Fibroblast of lung (primary cell): ENCODE measurements at places on chromosomes 6 and 20.

- peak; percentile 86 for DNase-seq
Observed at GRCh38 chr6:11212664-11213063, 19.8 kb downstream of the NEDD9 start.

GRCh38 chr6:89007209-89008000 lies 44.0 kb upstream of the RNGTT start:
- DNase-seq = peak; percentile 74

GRCh38 chr20:37680420-37680819 lies 13.4 kb upstream of the CTNNBL1 start:
- peak; percentile 8 for DNase-seq

GRCh38 chr20:57493091-57493615 lies 31.8 kb downstream of the CTCFL start:
- DNase-seq = no peak

GRCh38 chr6:74731204-74731603 lies 474.6 kb downstream of the COL12A1 start:
- peak; percentile 11 for DNase-seq

DNA sequence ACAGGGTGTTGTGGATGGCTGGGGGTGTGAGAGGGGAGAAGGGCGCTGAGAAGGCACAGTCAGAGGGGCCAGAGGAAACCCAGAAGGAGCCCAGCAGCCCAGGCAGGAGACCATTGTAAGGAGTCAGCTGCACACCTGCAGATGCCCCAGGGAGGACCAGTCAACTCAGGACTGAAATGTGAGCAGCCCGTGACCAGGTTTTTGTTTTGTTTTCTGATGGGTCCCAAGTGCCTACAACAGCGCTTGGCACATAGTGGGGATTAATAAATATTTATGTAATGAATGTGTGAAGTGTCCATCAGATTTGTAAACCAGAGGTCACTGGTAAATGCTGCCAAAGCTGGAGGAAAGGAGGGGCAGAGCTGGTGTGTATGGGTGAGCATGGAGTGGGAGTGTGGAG lies 30.2 kb downstream of the TRAM2 start:
- DNase-seq = no peak

DNA sequence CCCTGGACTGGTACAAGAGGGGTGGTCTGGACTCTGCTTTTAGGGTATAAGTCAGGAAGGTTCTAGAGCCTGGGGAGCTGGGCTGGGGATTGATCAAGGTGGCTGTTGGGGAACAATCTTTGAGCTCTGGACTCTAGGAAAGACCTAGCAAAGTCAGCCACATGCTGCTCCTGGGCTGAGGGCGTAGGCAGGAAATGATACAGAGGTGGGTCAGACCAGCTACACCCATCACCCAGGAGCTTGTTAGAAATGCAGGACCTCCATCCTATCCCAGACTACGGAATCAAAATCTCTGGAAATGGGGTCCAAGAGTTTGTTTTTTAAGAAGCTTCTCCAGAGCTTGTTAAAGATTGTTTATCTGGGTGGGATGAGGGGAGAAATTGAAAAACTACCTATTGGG lies 9.4 kb downstream of the ADTRP start:
- DNase-seq = no peak

DNA sequence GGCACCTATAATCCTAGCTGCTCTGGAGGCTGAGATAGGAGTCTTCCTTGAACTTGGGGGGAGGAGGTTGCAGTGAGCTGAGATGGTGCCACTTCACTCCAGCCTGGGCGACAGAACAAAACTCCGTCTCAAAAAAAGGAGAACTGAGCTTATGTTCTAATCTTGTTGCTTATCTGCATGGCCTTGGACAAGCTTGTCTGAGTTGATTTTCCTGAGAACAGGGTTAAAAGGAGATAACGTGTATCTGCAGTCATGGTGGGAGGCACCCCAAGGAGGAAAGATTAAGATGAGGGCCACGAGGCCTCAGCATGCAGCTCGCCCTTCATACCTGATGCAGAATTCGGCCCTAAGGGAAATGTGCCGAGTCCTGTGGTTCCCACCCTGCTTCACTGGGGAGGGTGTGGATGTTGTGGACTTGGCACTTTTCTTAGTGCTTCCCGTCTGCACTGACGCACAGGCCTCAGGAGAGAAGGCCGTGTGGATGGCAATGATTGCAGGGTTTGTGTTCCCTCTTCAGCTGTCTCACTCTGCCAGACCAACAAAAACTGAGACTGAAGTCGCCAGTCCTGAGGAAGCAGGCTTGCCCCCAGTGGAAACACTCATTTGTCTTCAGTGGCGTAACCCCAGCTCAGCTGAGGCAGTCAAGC lies 56.3 kb downstream of the EZR start:
- no peak for DNase-seq

DNA sequence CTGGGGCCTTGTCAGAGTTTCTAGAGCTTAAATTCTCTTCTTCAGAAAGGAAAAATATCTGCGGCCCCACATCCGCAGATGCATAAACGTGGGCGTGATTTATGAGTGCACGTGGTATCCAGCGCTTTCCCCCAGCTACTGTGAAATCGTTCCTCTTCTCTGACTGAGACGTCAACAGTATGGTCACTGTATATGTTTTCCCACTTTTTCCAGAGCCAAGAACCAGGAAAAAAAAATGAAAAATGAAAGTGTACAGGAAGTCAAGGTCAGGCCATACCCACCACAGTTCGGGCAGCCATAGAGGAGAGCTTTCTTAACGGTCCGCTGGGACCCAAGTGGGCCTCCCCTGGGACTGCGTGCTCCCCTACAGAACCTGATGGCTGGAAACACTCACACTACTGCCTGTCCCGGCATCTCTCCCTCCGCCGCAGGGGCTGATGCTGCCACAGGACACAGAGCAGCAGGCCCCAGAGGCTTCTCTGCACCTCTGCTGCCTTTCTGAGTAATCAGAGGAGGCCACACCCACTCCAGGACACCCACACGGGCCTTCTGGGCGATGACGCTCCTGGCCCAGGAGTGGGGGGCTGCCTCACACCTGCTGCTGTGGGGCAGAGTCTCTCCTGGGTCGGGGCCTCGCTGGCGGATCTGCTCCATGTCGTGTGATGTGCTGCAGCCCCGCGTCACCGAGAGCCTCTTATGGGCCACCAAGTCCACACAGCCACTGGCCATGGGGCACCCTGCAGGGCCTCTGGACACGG lies 16.4 kb upstream of the STX16 start:
- DNase-seq = peak; percentile 89

GRCh38 chr20:46021361-46022359 lies 7.4 kb upstream of the SLC12A5 start:
- DNase-seq = no peak

- peak; percentile 53 for DNase-seq
Observed at GRCh38 chr6:109526905-109527628, 44.0 kb upstream of the ZBTB24 start.

DNA sequence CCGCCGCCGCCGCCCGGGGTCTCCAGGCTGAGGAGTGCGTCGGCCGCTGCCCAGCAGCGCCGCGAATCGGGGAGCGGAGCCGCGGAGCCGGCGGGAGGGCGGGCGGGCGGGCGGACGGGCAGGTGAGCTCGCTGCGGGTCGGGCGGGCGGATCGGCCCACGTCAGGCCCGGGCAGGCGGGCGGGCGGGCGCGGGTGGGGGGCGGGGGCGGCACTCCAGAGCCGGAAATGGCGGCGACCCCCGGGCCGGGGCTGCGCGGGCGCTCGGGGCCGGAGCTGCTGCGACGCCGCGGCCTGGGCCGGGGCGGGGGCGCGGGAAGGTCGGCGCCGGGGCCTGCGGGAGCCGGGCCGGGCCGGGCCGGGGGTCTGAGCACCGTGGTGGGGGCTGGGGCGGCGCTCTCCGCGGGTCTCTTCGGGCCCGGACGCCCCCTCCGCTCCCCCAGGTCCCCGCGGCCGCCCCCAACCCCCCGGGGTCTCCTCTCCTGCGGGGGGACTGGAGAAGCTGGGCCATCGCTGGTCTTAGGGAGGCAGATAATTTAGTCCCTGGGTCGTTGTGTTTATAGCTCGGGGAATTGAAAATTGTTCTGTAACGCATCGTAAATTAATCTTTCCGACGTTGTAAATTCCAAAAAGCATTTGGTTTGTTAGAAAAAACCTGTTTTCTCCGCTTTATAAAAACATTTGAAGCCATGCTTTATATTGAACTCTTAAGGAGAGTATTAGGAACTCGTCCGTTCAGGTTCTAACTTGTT lies 451 bp downstream of the DNAJC5 start:
- DNase-seq = no peak

DNA sequence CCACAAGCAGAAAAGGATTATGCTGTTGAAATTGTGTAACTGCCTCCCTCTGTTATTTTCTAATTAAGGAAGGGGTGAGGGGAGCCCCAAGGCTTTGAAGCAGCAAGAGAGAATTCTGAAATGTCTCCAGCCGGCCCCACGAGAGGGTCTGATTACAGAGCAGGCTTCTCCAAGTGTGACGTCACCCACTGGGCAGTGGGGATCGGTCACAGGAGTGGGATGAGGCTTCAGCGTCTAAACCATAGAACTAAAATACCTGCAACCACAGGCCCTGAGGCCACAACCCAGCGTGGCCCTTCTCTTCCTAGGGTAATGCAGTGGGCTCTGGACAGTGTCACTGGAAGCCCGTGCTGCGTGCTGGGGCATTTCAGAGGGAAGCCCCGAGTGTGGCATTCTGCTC lies 38.6 kb upstream of the APCDD1L start:
- DNase-seq = peak; percentile 61

DNA sequence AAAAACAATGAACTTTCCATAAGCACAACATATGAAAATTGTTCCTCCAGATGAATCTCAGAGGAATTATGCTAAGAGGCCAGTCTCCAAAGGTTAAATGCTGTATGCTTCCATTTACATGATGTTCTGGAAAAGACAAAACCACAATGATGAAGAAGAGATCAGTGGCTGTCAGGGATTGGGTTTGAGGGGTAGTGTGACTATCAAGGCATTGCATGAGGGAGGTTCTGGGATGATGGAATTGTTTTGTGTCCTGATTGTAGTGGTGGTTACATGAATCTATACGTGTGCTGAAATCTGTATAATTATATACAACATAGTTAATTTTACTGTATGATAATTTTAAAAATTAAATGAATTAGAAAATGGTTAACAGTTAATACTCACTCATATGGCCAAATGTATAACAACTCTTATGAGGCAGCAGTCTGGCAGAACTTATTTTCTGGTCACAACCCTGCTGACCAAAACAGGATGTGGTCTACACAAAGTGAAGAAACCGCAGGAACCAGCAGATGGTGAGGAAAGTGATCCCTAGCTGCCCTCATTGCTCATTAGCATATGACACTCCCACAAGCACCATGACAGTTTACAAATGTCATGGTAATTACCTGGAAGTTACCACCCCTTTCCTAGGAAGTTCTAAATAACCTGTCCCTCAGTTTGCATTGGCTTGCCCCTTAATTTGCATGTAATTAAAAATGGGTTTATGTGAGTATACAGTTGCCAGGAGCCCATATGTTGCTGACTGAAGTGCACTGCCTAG lies 31.9 kb downstream of the NSFL1C start:
- peak; percentile 92 for DNase-seq

GRCh38 chr6:107684996-107685395 lies 139.1 kb downstream of the SCML4 start:
- no peak for DNase-seq

GRCh38 chr6:109230453-109230852 lies 135.1 kb downstream of the CEP57L1 start:
- DNase-seq = no peak

- DNase-seq = peak; percentile 33
Observed at GRCh38 chr20:46088409-46089166, 1.2 kb downstream of the NCOA5 start.

- no peak for DNase-seq
Observed at GRCh38 chr6:26022737-26023136, 60.1 kb downstream of the TRIM38 start.

DNA sequence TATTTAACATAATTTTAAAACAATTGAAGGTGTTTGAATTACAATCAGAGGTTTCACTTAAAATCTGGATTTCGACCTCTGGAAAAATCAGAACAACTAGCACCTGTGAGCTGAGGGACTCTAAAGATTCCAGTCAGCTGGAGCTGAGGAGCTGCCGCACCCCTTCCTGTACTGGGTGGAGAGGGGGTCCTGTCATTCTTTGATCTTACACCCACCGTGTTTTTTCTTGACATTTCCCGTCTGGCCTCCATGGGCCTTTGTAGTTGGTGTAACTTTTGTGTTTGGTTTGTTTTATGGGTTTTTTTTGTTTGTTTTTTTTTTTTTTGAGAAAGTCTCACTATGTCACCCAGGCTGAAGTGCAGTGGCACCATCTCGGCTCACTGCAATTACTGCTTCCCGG lies 17.2 kb downstream of the ARFGEF2 start:
- no peak for DNase-seq
